ENCODE measurements at places on chromosomes 16 and 17.

DNA sequence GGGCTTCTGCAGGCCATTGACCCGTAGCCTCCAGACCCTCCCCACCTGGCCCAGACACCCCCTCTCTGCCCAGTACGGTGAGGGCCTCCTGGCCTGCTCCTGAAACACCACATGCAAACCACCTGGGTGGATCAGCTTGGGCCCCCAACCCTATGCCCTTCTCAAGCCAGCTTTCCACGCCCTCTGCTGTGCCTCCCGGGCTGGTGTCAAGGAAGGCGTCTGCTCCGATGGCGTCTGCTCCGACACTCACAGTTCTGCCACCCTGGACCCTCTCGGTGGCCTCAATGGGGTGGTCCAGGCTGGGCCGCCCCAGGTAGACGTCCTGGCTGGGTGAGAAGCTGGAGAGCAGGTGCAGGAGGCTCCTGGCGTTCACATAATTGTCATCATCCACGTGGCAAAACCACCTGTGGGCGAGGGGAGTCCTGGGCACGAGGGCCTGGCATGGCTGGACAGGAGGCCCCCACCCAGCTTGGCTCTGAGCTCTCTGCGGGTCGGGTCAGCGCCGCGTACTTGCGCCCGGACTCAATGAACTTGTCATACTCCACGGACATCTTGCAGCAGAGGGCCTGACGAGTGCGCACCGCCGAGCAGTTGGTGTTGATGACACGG is 1.4 kb downstream of the RFNG start:
- no peak for DNase-seq

DNA sequence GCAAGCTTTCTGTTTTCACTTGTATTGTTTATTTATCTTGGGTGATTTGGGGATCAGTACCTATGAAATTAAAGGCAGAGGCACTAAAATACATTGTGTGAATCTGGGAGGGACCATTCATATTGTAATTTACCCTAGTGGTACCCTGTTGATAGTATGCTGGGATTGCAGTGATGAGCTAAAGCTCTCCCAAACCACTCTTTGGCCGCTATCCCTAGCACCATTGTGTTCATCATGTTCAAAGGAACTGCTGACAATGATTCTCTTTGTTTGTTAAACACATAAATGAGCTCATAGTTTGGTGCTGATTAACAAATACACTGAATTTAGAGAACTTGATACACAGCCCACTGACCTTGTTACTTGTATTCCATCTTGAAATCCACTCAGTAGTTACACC is 1469.8 kb downstream of the CDH11 start:
- DNase-seq: no peak

DNA sequence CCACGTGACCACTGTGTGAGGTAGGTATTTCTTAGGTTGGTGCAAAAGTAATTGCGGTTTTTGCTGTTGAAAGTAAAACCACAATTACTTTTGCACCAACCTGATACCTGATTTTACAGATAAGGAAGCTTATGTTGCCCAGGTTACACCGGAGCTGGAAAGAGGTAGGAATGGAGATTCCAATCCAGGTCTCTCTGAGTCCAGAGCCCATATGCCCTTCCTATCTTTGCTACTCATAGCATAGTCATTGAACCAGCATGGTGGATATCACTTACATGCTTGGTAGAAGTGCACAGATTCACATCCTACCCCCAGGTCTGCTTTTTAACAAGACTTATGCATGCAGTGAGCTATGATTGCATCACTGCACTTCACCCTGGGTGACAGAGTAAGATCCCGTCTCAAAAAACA is 61.8 kb downstream of the ARSG start:
- no peak for DNase-seq

- DNase-seq: peak; percentile 90
Observed at GRCh38 chr16:21300309-21301167, 22.4 kb upstream of the CRYM start.

DNA sequence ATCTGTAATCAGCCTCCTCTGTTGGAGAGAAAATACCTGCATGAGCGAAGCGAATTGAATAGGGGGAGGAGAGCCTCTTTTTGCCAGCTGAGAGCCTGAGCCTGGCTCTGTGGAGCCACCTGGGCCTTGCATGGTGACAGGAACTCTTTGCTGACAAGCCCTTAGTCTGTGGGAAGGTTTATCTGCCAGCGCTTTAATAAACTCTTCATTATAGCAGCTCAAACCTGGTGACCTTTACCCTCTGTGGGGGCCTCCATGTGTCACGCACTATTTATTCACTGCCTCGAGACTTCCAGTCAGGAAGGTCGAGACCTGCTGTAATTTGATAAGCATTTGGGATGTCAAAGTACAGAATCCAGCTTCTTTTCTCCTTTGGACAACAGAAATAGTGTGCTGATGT is 282.6 kb downstream of the CBLN1 start:
- DNase-seq: no peak

- DNase-seq: no peak
Observed at GRCh38 chr17:80632046-80632581, 87.5 kb downstream of the RPTOR start.

DNA sequence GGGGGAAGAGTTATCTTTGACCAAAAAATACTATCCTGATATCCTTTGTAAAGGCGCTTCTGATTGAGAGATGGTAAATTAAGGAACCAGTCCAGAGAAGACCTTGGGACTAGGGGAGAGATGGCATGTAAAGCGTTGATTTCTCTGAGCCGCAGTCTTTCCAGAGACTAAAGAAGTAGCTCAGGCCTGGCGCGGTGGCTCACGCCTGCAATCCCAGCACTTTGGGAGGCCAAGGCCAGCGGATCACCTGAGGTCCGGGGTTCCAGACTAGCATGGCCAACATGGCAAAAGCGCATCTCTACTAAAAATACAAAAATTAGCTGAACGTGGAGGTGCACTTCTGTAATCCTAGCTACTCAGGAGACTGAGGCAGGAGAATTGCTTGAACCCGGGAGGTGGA is 625 bp upstream of the CENPT start:
- DNase-seq: no peak

All from retina (tissue), 1 donor.